GM12865 (cell line): ENCODE measurements at places on chromosomes 1 and 21.

DNA sequence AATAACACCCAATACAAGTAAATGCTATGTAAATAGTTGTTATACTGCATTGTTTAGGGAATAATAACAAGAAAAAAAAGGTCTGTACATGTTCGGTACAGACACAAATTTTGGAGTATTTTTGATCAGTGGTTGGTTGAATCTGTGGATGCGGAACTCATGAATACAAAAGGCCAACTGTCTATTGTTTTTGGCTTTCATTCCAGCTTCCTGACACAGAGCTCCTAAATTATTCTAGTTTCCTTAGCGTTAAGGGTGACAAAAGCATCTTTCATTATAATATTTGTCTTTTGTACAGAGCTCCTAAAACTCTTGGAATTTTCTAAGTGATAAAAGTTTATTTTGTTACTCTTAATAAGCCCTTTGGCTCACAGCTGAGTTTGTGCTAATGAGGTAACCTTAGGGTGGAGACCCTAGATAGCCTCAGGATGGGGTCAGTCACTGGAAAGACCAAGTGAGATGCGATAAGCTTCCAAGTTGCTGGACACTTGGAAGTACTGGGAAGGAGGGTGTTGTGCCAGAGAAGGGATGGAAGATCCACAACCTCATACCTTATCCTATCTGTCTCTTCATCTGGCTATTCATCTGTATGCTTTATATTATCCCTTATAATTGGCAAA, 57.4 kb upstream of the PRRC2C start:
- DNase-seq: no peak

DNA sequence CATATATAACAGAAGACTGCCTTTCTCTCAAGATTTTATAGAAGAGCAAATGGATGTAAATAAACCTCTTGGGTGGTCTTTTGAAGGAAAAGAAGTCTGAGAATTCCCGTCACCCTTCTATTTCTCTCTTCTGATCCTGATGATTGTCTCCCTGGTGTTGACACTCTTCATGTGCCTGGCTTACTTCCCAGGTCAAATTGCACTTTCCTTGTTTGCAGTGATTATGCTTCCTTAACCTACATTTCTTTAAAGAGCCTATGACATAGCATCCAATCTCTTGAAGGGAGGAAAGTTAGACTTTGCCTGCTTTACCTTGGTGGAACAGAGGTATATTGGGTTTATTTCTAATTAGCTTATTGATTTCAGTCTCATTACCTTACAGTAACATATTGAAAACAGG, 80.1 kb downstream of the LRRC53 start:
- DNase-seq: no peak

DNA sequence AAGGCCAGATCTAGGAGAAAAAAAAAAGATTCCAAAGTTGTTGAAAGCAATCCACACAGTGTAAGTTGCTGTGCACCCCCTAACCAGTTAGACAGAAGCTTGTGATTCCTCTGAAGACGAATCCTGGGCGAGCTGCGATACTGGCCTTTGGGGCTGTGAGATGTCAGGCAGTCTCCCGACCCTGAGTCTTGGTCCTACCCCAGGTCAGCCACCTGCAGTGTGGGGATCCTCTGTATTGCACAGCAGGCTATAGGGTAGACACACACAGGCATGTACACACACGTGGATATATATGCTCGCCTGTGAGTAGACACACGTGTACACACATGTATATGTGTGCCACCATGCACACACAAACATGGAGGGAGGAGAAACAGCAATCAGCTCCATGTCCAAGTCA, 12.9 kb downstream of the ACTRT2 start:
- DNase-seq: no peak

- DNase-seq: no peak
Observed at GRCh38 chr1:109668123-109668775, 392 bp downstream of the GSTM2 start.

GRCh38 chr1:200178340-200178739, 150.8 kb downstream of the NR5A2 start:
- no peak for DNase-seq

GRCh38 chr21:31287201-31287600, 56.9 kb downstream of the TIAM1 start:
- DNase-seq: no peak

DNA sequence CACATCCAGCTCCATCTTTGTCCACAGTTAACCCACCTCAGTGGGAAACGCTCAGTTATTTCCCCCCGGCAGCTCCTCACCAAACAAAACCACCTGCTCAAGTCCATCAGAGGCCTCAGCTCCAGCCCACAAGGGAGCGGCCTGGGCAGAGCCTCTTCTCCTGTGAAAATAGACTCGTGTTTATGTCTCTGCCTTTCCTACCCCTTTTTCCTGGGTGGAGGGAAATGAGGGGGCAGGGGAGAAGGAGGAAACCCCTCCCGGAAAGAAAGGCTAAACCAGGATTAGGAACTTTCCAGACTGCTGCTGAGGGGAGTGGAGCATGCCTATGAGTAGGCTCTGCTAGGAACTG, 81.6 kb downstream of the PAX7 start:
- DNase-seq: no peak

DNA sequence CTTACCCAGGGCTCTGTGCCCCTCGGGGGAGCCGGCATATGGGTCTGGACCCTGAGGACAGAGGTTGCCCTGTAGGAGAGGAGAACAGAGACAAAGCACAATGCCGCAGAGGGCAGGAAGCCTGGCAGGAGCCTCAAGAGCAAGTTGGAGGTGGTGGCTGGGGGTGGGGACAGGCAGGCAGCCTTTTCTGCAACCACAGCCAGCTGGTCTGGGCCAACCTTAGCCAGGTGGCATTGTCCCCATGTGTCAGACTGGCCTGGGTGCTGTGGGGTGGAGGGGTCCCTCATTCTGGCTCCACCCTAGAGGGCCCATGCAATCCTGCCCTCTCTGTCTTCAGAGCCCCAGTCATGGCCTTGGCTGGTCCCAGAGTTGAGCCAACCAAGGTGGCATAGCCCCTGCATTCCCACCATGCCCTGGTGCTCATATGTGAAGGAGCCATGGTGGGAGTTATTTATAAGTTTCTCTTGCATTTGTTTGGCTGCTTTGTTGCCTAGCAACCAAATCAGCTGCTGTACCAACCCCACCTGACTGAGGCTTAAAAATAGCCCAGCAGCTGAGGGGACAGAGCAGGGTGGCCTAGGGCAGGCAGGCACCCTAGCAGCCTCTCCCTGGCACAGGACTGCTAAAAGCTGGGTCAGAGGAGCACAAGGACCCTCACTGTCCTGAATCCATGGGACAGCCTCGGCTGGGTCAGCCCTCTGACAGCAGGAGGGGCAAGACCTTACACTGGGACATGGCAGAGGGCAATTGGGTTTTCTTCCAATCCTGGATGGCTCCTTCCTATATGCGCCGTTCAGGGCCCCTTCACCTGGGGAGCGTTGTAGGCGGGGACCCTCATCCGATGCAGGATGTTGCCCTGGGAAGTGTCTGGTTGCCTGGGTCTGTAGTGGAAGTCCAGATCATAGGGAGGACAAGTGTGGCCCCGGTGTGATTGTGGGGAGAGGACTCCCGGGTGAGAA, 19.5 kb downstream of the MAP7D1 start:
- peak; percentile 59 for DNase-seq

GRCh38 chr1:61992257-61992656, 202.4 kb upstream of the L1TD1 start:
- no peak for DNase-seq

- DNase-seq: peak; percentile 27
Observed at GRCh38 chr21:34509151-34509550, 2.9 kb downstream of the KCNE1 start.

DNA sequence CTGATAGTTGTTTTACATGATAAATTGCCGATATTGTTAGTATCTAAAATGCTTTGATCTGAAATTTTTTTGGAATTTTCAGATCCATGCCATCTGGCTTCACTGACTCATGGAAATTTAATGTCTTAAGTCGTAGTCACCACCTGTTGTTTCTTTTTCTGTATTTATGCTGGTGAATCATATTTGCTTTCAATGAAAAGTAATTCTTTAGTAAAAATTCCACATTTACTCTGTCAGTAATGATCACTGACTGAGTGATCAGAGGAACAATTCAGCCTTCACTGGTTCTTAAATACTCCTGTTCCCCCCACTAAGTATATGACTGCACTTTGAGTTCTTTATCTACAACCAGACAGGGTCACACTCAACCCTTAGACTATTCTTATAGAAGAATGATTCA, 185.6 kb upstream of the NRIP1 start:
- no peak for DNase-seq

GRCh38 chr1:236154671-236155398, 12.5 kb downstream of the GPR137B start:
- no peak for DNase-seq

- peak; percentile 58 for DNase-seq
Observed at GRCh38 chr1:9825093-9826074, 1.6 kb upstream of the CLSTN1 start.

DNA sequence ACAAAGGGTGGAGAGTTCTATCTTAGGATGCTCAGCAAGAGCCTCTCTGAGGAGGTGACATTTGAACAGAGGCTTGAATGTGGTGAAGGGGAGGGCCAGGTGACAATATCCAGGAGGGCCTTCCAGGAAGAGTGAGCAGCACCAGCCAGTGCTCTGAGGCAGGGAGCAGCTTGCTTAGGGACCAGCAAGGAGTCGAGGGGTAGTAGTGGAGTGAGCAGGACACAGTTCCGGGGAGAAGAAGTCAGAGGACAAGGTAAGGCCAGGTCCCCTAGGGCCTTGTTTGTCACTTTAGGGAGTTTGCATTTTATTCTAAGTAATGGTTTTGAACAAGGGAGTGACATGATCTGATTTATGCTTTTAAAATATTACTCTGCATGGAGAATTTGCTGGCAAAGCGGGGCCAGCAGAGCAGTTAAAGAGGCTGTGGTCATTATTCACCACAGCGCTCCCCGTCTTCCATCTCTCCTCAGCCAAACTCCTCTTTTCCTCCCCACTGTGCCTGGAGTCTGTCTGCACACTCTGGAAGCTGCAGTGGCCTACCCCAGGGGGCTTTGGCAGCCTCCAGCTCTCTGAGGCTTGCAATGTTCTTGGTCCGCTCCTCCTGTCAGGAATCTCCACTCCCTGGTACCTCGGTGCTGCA, 17.0 kb upstream of the CSF1 start:
- no peak for DNase-seq

- no peak for DNase-seq
Observed at GRCh38 chr21:17708522-17709265, 96.0 kb upstream of the BTG3 start.

DNA sequence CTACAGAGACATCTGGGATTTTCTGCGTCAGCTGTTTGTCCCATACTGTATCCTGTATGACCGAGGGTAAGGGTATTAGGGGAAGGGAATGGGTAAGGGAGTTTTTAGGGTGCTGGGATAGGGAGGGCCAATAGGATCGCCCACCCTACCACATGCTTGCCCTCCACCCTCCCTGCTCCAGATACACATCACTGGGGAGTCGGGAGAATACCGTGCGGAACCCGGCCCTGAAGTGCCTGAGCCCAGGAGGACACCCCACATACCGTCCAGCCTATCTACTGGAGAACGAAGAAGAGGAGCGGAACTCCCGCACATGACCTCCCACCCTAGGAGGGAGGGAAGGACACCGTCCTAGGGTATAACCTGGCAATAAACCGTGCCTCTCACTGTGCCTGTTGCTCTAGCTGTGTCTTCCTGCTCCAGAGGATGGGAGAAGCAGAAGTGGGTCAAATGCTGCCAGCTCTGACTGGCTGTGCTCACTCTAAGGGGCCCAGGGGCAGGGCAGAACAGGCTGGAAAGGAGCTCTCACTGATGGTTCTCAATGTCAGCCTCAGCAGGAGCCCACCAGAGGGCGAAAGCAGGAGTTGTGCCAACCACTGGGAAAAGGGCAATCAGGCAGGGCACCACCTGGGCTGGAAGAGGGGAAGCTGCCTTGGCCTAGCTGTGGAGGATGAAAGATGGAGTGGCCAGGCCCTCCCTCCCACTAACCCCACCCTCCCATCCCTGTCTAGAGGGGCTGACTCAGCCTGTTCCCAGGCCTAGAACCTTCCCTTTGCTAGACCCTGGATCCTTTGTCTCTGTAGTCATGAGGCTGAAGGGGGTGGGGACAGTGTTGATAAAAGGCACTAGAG, 440 bp upstream of the LENEP start:
- no peak for DNase-seq

DNA sequence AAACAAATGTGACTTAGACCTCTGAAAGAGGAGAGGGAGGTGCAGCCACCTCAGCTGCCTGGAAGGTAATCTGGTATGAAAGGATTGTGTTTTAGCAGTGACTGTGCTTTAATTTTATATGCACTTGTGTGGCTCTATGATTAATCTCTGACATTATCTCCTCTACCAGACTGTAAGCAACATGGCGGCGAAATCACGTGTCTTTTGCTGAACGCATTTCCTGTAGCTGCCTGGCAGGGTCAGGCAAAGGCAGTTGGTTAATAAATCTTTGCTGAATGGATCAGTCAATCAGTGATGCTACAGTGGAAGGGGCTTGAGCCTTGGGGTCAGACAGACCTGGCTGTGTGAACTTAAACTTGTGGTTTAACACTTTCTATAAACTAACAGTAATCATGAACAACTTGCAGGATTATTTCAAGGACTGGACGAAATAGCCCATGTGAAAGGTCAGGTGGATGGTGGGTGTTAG, 96.9 kb downstream of the ADSS2 start:
- no peak for DNase-seq

- DNase-seq: peak; percentile 46
Observed at GRCh38 chr21:25895565-25896205, 160.9 kb downstream of the GABPA start.

- DNase-seq: no peak
Observed at GRCh38 chr1:195335541-195335940, 1272.7 kb downstream of the KCNT2 start.

- DNase-seq: no peak
Observed at GRCh38 chr1:175193527-175193910, 943 bp upstream of the KIAA0040 start.

DNA sequence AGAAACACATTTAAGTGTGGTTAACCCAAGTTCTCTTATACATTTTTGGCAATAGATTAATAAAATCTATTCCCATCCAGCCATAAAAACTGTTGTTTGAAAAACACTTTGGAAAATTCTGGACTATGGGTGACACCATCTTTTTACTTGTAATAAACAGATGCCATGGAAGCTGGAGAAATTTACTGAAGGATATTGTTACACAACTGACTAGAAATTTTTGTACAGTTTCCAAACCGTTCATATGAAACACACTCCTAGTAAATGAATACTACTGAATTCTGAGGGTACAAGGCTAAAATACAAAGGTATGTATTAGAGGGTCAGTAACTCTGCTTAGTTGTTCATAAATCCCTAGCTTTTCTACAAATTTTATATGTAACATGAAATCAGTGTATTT, 48.7 kb downstream of the TRIM33 start:
- no peak for DNase-seq

- DNase-seq: peak; percentile 45
Observed at GRCh38 chr1:236451796-236452373, 57.8 kb downstream of the EDARADD start.

GRCh38 chr1:70072231-70072751, 133.1 kb downstream of the LRRC40 start:
- no peak for DNase-seq

DNA sequence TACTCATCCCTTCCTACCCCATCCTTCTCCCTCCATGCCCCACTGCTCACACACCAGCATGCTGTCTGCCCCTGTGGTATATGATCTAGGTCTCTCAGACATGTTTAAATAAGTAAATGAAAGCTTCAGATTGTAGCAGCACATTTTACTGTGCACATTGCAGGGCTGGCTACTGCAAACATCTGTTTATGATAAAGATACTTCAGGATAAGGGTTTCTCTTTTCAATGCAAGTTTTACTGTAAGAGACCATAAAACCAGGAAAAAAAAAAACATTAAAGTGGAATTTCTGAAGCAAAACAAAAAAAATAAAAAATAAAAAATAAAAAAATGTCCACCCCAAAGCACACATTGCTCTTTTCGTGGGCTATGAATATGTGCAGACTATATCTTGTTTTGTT, 184.4 kb downstream of the USH2A start:
- no peak for DNase-seq
